Cardiac septum (tissue), 1 donor: ENCODE measurements at places on chromosomes 5 and 9. TPM values are rescaled to one million over a fixed set of nuclear protein-coding genes. Genes with fewer than 3 reads are reported as not detected.

DNA sequence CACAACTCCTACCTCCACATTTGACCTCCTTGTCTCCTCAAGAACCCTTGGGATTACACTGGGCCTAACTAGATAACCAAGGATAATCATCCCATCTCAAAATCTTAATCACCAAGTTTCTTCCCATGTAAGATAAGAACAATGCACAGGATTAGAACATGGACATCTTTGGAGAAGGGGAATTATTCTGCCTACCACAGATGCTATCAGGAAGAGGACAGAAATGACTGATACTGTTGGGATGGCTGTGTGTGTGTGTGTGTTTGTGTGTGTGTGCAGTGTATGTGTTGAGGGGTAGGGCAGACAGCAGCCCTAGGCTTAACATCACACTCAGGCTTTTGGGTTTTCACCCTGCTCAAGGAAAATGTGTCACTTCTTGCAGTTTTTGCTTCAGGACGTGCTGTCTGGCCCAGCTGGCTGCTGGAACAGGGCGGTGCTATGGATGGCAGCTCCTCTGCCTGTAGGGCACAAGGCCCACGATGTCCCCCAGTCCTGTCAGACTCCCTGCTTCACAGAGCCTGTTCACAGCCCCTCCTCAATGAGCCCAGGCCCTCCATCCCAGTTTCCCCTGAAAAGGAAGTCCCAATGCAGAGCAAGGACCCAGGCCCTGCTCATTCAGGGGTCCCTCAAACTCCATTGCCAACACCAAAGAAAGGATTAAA, 7.7 kb downstream of the CA9 start:
- no peak for DNase-seq

GRCh38 chr9:89179540-89179894, 899 bp upstream of the SHC3 start:
- no peak for DNase-seq

Gene OR1L1
- not detected for total RNA-seq

Gene F2R
- 33.5 TPM for total RNA-seq

- DNase-seq = peak; percentile 91
Observed at GRCh38 chr9:121299467-121300282, 31.7 kb downstream of the GSN start.

Gene ZNF366
- total RNA-seq = 3.7 TPM

GRCh38 chr5:1667648-1668140, 131.9 kb downstream of the MRPL36 start:
- DNase-seq = no peak

DNA sequence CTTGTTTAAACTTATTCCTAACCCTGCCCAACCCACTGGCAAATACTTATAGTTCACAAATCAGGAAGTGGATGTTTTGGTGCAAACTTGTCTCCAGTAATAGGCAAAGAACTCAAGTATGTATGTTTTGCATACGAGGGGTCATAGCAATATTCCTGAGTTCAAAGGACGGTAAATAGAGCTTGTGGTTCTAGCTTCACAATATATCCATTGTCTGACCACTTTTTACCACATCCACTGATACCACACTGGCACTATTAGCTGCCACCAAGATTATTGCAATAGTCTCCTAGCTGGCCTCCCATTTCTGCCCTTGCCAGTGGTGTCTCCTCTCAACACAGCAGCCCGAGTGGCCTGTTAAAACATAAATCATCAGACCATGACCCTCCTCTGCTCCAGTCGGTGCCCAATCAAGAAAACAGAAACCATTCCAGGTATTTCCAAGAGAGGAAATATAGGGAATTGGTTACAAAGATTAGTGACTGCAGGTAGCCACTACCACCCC, 17.0 kb downstream of the GRXCR2 start:
- DNase-seq = no peak

GRCh38 chr5:135868681-135869080, 27.0 kb downstream of the IL9 start:
- DNase-seq = no peak

DNA sequence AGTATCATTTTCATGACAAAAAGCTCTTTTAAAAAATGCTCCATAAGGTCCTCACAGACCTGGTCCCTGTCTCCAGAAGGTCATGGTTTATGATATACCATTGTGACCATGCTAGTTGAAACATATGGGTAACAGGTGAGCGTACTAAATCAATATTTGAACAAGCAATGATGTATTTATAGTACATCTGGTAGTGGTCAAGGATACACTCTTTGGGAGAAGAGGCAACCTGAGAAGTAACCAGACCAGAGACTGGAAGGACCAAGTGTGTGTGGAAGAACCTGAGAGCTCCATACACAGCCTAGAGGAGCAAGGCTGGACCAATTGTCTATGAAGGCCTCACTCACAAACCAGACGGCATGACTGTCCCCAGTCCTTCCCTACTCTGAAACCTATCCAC, 55.1 kb downstream of the LHFPL2 start:
- no peak for DNase-seq

Gene KIF24
- 0.89 TPM for total RNA-seq

Gene RLN2
- total RNA-seq = 0.35 TPM

DNA sequence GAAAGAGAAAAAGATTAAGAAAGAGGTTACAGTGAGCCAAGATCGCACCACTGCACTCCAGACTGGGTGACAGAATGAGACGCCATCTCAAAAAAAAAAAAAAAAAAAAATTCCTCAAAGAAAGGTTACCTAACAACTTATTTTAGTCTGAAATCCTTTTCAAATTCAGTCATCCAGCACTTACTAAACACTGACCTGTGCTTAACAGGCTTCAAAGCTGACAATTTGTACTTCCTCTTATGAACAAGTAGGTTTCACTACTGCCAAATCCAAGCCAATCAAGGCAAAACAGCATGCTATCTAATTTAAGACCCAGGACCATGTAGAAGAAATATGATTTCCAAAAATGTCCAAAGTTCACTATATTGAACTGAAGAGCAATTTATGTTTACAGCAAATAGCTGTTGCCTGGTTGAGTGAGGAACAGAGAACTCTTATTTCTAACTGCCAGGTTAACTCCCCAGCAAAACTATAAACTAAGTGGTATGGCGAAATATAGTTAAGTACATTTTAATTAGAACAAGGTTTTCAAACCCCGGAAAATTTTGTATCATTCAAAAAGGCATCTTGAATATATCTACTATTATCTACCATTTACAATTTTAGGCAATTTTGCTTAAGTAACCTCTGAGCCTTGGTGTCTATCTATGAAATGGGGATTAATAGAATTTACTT, 13.4 kb downstream of the PWWP2A start:
- DNase-seq = no peak

Gene MYMK
- not detected for total RNA-seq

Gene FRMPD1
- total RNA-seq = 0.27 TPM

Gene NHP2
- total RNA-seq = 77.2 TPM

DNA sequence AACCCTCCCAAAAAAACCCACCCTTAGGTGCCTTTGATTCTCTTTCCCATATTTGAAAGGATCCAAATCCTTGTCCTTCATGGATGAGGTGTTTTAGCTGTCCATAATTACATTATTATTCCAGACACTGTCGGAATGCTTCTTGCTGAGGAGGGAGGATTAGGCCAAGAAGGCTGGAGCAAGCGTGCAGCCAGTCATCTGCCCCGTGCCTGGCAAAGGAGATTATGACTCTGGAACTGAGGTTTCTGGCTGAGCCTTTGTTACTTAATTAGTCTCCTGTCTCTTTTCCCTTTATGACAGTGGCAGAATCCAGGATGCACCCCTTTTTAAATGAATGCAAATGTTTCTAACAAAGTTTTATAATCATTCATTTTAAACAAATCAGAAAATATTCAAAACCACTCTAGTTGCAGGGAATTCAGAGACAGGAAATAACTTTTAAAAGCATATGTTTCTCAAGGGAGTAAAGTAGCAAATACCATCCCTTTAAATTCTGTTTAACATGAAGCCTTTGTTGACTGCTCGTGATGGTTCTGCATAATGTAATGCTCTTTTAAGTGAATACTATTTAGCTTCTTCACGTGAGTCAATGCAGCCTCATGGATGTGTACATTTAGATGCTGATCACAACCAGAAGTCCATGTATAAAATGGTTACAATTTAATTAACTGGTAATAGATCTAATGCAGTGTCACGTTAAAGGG, 69.8 kb downstream of the GALNT10 start:
- no peak for DNase-seq

- no peak for DNase-seq
Observed at GRCh38 chr9:116144555-116144954, 9.0 kb upstream of the PAPPA start.

- no peak for DNase-seq
Observed at GRCh38 chr9:108057421-108058134, 568.0 kb upstream of the KLF4 start.

- DNase-seq = no peak
Observed at GRCh38 chr9:78118742-78119473, 87.3 kb upstream of the GNAQ start.

DNA sequence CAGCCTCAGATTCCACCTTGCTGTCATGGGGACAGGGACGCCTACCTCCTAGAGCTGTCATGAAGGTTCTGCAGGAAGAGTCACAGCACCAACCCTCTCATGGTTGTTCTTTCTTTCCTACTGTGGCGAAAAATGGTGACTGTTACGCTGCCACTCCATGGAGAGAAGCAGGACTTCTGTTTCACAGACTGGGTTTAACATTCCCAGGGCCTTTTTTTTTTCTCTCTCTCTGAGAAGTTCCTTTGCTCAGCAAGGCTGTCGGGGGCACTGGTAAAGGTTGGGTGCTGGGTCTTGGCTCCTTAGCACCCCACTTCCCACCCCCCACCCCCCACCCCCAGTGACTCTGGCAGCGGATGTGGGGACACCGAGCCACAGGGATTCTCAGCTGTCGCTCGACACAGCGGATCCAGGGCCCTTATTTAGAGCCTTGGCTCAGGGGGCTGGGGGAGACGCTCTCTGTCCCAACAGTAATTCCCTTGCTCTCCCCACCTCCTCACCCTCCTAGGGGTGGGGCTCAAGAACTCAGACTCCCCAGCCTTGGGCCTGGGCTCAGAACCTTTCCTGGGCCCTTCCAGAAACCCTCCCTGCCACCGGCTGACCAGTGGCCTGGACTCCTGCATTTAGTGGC, 34.4 kb downstream of the DUSP1 start:
- no peak for DNase-seq

DNA sequence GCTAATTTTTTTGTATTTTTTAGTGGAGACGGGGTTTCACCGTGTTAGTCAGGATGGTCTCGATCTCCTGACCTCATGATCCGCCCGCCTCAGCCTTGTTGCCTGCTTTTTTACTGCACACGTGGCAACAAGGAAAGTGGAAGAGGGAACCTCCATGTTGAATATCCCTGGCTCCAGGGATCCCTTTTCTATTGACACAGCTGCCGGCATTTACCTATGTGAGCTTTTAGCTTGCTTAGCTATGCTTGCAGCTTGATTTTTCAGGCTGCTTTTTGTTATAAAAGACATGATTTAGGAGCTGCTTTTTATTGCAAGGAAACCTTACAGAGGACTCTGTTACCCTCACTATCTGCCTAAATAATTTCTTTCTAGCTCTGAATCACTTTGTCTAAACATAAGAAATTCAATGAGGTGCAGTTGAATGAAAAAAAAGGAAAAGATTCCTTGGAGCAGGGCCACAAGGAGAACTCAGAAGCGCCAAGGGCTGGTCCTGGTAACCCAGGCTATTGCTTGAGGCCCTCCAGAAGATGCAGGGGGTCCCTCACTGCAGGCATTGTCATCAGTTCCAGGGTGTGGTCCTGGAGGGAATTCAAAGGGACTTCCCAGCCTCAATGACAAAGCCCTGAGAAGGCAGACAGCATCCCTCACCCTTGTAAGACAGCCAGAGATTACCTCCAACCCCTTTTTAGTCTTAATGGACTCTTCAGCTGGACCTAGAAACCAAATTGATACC, 89.9 kb downstream of the SYK start:
- no peak for DNase-seq

GRCh38 chr9:26205261-26205660, 527.0 kb upstream of the TUSC1 start:
- DNase-seq = no peak

Gene ISL1
- not detected for total RNA-seq

Gene ADRB2
- 2.6 TPM for total RNA-seq
